ENCODE measurements at places on chromosomes 1 and 21.

DNA sequence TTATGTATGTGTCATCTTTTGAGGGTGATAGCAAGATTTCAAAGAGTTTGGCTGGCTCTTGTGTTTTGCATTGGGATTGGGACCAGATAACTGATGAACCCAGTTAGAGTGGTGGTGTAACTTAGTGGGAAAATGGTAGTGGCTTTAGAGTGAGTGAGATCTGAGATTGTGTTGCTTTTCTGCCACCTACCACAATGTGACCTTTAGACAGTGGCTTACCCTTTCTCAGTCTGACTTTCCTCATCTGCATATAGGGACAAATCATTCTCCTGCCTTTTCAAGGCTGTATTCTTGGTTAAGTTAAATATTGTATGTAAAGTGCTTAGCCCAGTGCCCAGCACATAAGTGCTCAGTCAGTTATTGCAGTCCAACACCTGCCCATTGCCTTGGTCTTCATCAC is 31.3 kb downstream of the CENPF start:
- DNase-seq = no peak

DNA sequence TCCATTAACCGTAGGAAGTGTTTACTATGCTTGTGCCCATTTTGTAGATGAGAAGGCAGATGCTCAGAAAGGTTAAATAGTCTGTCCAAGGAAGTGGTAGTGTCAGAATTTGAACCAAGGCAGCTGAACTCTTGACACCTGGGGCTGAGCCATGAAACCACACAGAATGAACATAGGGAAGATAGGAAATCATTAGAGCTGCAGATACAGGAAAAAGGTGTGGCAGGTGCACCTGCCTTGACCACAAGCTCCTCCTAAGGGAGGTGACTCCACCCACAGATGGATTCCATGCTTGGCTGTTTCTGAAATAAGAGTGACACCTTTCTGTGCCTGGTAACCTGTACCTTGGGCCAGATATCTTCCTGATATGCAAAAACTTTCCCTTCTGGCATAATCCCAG is 69.9 kb upstream of the IGSF21 start:
- no peak for DNase-seq

GRCh38 chr1:22562584-22563583 is at the start of gene EPHA8:
Gene EPHA8 (plus strand): TSS chr1:22563489. CDS start chr1:22563636, 147 bp downstream.
- no peak for DNase-seq

DNA sequence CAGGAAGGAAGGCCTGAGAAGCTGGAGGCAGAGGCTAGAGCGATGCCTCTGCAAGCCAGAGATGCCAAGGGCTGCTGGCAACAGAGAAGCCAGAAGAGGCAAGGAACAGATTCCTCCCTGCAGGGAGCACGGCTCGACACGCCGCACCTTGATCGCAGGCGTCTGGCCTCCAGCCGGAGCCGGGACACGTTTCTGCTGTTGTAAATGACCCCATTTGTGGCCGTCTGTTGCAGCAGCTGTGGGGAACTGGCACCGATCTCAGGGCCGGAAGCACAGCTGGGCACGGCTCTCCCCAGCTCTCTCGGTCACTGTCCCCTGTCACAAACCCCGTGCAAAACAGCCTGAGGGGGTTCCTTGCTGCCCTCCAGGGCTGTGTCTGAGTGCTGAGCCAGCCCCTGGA is 59.6 kb downstream of the SIK1 start:
- no peak for DNase-seq

GRCh38 chr21:26124421-26124833 is 46.1 kb downstream of the APP start:
- DNase-seq = no peak

DNA sequence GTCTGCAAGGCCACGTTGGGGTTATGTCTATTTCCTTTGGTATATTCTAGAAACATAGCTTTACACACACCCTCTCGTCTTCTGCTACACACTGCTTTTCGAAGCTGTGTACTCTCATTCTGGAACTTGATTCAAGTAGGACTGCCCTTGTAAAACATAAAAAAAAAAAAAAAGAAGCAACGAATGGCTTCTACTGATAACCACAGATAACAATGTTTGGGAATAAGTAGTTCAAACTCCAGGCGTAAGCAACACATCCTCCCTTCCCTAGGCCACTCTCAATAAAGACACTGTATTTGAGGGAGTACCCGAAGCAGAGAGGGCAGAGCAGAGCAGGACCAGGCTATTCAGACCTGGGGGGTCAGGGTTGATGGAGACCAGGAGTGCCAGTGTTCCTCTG is 496.7 kb downstream of the MATN1 start:
- no peak for DNase-seq

- no peak for DNase-seq
Measured at GRCh38 chr1:65208563-65208973, 60.6 kb downstream of the AK4 start.

DNA sequence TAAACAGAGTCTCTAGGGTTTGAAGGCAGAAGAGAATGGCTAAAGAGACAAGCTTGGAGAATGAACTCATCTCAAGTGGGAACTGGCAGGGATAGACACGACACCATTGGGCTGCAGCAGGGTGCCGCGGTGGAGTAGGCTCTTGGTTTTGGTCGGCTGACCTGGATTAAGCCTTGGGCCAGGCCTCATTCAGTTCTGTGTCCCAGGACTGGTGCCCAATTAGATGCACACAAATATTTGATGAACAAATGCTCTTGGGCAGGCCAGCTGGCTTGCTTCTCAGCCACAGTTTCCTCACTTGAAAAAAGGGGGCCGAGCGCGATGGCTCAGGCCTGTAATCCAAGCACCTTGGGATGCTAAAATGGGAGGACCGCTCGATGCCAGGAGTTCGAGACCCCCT is 53.4 kb upstream of the CITED4 start:
- DNase-seq = no peak

DNA sequence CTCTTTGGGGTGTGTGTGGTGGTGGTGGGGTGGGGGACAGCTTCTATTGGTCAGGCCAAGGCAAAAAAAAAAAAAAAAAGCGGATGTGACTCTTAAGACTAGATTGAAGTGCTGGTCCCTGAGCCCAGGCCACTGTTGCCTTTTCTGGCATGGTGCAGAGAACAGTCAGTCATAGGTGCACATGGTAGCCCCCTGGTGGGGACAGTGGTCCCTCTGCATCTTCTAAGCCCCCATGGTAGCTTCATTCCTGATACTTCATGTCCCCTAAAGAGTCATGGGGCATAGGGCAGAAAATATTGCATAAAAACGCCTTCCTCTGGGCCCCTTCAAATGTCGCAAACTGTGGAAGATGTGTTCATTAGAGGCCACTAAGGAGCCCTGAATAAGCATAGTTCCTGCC is 371.8 kb downstream of the NPHP4 start:
- no peak for DNase-seq

- DNase-seq = no peak
Measured at GRCh38 chr1:8797216-8797615, 20.2 kb downstream of the RERE start.

DNA sequence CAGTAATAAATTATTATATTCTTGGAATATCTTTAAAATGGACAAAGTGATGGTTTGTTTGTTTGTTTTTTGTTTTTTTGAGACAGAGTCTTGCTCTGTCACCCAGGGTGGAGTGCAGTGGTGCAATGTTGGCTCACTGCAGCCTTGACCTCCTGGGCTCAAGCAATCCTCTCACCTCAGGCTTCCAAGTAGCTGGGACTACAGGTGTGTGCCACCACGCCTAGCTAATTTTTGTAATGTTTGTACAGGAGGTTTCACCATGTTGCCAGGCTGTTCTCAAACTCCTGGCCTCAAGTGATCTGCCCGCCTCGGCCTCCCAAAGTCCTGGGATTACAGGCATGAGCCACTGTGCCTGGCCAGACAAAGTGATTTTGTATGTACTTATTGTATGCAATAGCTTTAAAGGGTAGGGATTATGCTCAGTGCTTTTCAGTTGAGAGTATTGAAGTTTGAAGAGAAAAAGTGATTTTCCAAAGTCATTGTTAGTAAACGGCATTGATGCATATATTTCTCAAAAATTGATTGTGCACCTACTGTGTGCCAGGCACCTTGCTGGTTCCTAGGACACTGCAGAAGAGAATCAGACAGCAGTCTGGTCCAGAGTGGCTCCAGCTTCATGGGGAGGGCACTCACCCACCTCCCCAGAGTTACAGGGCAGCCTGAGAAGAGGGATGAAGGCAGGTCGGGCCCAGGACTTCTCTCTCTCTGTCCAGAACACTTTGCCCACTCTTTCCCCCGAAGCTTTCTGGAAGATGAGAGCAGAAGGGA is 34.2 kb upstream of the TTC22 start:
- DNase-seq = no peak

DNA sequence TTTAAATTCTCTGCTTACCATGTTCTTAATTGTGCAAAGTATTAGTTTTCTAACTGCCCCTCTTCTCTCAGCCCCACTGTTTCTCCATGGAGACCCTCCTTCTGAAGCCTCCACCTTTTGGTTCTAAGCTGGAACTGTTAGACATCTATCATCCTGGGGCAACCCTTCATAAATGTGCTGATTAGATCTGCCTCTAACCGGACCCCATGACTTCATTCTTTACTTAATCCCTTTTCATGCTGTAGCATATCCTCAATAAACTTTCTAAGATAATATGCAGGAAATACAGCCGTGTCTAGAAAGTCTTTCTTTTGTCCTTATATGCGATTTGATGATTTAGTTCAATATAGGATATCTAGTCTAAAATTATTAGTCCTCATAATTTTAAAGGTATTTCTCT is 1020.1 kb downstream of the ADGRL2 start:
- DNase-seq = no peak

GRCh38 chr1:201528631-201529252 is 10.2 kb upstream of the NAV1 start:
- DNase-seq = no peak

DNA sequence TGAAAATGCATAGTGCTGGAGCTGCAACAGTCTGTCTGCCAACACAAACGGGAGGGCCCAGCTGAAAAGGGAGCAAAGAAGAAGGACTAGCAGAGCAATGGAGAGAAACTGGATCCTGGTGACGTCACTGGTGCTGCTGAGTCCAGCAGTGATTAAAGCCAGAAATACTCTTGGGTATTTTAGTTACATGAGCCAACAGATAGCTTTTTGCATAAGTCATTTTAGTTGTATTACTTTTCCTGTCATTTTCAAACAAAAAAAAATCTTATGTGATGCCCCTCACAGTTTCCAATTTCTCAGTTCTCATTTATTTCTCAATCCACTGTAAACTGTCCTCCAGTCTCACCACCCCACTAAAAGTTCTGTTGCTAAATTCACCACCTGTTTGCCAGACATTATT is 38.7 kb upstream of the NEK7 start:
- no peak for DNase-seq

- peak; percentile 13 for DNase-seq
Measured at GRCh38 chr21:45408271-45408791, 3.4 kb downstream of the COL18A1 start.

DNA sequence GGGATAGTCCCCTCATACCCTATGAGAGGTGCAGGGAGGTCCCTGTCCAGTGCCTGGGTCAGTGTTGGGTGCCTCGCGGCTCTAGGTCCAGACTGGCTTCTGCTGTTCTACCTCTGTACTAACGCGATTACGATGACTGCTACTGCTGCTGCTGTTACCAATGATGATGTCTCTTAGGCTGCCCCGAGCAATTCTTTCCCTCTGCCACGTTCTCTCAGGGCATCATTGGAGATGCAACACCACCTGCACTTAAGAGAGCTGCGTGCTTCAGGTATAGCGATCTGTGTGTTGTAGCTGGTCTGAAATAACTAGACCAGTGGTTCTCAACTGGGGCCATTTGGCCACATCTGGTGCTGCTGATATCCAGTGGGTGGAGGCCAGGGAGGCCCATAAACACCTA is 36.9 kb downstream of the KAZN start:
- DNase-seq = no peak

GRCh38 chr1:34872133-34872503 is 12.6 kb upstream of the SMIM12 start:
- DNase-seq = no peak

- DNase-seq = no peak
Measured at GRCh38 chr1:160634543-160635491, 12.0 kb downstream of the SLAMF1 start.

GRCh38 chr1:201221201-201221846 is 30.7 kb downstream of the IGFN1 start:
- no peak for DNase-seq

- DNase-seq = no peak
Measured at GRCh38 chr1:62962014-62962812, 178.3 kb downstream of the ATG4C start.

GRCh38 chr1:159707472-159708260 is 6.7 kb downstream of the CRP start:
- no peak for DNase-seq

DNA sequence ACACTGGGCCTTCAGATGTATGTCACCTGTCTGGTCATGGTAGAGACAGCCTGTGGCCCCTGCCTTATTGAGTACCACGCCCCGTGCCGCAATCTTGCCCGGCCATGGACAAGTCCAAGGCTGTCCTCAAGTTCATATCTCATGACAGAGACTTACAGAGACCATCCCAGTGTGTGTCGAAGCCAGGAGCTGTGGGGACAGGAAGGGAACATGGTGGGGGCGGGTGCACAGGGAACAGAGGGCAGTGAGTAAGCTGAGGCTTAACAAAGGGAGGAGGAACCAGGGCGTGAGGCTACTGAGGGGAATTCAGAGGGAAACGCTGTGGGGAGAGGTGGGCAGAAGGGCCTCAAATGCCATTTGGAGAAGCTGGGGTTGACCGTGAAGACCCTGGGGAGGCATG is 75.8 kb downstream of the ALPL start:
- no peak for DNase-seq

GRCh38 chr1:116161877-116162390 is 50.7 kb downstream of the MAB21L3 start:
- no peak for DNase-seq

GRCh38 chr1:2193514-2194281 is 874 bp downstream of the FAAP20 start:
- no peak for DNase-seq

DNA sequence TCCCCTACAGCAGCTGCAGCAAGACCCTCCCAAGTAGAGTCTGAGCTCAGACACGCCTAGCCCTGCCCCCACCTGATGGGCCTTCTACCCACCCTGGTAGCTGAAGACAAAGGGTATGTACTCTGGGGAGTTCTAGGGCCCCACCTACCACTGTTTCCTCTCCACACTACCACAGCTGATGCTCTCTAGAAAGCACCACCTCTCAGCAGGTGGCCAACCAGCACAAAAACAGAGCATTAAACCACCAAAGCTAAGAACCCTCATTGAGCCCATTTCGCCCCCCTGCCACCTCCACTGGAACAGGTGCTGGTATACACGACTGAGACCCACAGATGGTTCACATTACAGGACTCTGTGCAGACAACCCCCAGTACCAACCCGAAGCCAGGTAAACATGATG is 258.9 kb downstream of the SETD4 start:
- DNase-seq = no peak

- no peak for DNase-seq
Measured at GRCh38 chr21:27719226-27719625, 752.3 kb upstream of the ADAMTS5 start.

DNA sequence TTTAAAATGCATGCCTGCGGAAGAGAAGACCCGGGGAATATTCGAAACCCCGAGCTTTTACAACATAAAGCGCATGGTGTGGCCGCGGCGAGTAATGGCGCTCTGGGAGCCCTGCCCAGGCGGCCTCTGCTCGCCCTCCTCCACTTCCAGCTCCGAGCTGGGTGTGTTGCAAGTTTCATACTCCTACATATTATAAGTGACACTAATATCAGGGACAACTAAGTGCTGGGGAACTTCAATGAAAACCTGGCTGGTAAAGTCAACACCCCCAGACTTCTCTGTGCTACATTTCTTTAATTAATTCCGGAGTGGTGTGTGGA is 11.8 kb downstream of the SIM2 start:
- no peak for DNase-seq

GRCh38 chr1:1069056-1069710 is 4.9 kb downstream of the RNF223 start:
- peak; percentile 93 for DNase-seq
